ENCODE measurements at places on chromosomes 6 and 20.

GRCh38 chr20:11344939-11345338 is 572.8 kb upstream of the BTBD3 start:
- no peak for DNase-seq

- no peak for DNase-seq
Measured at GRCh38 chr20:43963233-43963632, 48.6 kb downstream of the TOX2 start.

DNA sequence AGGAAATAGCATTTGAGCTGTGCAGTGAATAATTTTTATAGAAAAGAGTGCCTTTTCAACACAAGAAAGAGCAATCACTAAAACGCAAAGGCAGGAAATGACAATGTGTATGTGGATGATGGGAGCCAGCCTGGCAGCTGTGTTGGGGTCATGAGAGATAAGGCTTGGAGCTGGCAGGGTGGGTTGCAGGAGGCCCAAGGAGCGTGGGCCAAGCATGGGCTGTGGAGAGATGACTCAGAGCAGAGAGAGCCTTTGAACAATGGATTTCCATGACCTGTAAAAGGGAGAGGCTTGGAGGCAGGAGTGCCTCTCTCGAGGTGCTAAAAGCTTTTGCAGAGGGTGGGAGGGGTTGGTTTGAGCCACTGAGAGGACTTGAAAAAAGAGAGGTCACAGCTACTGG is 6.6 kb upstream of the TBC1D7 start:
- DNase-seq, result no peak

DNA sequence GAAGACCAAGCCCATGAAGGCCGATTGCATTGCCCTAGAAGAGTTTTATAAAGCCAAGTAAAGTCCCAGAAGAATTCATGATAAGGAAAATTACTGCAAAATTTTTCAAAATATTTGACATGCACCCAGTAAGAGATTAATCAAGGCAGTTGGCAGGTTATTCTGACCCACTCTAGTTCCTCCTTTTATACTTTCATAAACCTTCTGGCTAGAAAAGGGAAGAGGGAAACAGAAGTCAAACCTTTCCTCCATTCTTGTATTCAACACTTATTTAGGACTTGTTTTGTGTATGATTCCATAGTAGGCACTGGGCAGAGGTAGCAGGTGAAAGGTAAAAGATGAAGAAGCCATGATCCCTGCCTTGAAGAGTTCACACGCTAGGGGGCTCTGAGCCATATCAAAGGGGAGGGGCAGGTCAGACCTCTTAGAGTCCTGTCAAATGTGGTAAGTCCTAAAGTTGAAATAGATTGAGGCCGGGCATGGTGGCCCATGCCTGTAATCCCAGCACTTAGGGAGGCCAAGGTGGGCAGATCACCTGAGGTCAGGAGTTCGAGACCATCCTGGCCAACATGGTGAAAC is 85.4 kb downstream of the NDUFAF5 start:
- DNase-seq, result no peak

- no peak for DNase-seq
Measured at GRCh38 chr20:50674138-50674825, 17.1 kb downstream of the RIPOR3 start.

DNA sequence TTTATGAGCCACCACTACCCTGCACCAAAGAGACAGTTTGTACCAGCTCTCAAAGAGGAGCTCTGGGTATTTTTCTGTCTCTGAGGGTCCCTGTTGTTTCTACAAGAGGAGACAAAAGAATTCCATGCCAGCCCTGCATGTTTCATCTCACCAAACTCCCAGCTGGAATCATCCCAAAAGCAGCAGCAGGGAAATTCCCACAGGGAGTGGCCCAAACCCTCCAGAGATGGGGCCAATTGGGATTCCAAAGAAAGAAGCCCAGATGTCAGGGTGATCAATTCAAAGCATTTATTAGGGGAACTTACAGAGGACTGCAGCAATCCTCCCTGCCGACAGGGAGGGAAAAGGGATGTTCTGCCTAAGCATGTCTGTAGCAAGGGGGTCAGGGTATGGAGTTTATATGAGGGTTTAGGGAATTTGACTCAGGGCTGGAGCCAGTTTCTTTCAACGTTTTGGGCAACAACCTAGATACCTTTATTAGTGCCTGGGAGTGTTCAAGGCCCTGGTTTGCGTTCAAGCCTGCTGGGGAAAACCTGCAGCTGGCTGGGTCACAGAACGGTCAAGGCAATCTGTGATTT is 47.2 kb downstream of the MUC22 start:
- no peak for DNase-seq

DNA sequence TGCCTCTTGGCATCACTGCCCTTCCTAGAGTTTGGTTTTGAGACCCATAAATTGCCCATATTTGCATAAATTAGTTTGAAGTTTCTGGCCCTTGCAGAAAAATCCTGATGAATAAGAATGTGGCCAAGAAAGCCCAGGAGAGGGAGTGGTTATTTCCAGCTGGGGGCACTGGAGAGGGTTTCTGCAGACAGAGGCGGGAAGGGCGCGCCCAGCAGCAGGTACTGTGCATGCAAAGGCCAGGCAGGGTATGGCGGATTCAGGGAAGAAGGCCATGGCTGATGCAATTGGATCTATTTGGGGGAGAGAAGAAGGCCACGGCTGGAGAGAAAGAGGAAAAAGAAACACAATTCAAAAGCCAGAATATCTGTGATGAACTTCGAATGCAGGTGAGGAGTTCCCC is 48.2 kb upstream of the PXDC1 start:
- no peak for DNase-seq

GRCh38 chr6:148317739-148318138 is 24.9 kb upstream of the SASH1 start:
- no peak for DNase-seq

- no peak for DNase-seq
Measured at GRCh38 chr6:170279977-170280688, 10.7 kb downstream of the DLL1 start.

- no peak for DNase-seq
Measured at GRCh38 chr6:104788400-104788799, 71.3 kb downstream of the HACE1 start.

DNA sequence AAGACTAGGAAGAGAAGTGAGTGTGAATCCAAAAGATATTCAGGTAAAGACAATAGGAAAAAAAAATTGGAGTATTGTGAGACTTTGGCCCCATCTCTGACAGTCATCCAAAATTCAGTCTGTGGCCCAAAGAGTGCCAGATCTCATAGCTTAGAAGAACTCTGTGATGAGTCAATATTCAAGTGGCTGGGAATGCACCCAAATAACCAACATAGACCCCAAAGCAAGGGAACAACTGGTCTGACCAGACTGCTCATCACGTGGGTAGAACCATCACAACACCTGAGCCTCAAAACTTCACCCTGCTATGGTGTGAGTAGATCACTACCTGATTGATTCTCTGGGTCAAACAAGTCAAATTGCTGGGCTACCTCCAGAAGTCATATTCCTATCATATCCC is 51.1 kb upstream of the TRDN start:
- no peak for DNase-seq

GRCh38 chr6:113358063-113358583 is 499.0 kb upstream of the MARCKS start:
- no peak for DNase-seq

GRCh38 chr6:129695373-129696027 is 14.5 kb downstream of the ARHGAP18 start:
- DNase-seq, result no peak

GRCh38 chr6:157861814-157862213 is 38.8 kb downstream of the SNX9 start:
- no peak for DNase-seq

GRCh38 chr6:15396808-15397207 is 150.9 kb downstream of the JARID2 start:
- no peak for DNase-seq

DNA sequence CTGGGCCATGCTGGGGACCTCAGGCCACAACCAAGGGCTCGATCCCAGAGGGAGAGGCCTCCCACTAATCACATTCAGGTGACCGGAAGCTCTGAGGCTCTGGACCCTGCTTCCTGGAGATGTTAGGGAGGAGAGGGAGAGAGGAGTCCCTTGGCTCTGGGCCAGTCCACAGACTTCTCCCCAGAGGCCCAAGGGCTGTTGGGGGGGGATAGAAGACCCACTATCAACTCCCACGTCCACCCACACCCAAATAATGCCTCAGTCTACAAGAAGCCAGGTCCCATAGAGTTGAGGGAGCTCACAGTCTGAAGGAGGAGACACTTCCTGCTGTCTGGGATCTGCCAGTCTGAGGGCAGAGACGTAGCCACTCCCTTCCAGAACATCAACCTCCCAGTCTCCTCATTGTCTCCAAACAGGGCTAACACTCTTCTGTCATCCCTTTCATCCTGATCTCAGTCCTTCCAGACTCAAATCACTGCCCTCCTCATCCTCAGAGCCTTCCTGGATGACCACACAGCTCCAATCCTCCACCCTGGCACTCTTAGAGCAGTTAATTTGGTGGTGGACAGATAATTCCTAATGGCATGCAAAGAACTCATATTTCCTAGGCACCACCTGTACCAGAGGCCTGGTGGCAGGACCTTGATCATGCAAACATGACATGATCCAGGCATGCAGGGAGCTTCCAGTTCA is 69.9 kb downstream of the MRPL14 start:
- DNase-seq, result no peak

DNA sequence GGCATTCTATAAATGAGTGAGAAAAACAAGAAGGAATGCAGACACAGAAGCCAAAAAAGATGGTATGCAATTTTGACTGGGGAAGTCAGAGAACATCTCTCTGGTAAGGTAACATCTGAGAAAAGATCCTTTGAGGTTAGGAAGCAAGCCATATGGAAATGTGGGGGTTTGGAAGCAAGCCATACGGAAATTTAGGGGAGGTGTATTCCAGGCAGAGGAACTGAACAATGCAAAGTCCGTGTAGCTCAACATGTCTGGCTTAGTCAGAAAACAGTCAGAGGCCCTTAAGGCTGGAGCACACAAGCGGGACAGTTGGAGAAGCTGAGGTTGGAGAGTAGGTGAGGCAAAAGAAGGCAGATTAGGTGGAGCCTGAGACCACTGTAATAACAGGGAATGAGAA is 35.3 kb downstream of the RALGAPA2 start:
- DNase-seq, result no peak

DNA sequence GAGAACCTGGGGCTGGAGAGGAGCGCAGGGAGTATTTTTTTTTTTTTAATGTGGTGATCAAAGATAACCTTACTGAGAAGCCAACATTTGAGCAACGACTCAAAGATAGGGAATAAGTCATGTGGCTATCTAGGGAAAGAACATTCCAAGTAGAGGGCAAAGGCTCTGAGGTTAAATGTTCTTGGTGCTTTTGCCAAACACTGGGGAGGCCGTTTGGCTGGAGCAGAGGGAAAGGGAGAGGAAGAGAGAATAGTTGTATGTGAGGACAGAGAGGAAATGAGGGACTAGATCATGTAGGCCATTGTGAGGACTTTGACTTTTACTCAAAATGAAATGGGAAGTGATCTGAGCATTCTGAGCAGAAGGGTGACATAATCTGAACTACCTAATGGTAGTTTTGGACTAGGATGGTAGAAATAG is 27.8 kb downstream of the ACSS2 start:
- DNase-seq, result no peak

DNA sequence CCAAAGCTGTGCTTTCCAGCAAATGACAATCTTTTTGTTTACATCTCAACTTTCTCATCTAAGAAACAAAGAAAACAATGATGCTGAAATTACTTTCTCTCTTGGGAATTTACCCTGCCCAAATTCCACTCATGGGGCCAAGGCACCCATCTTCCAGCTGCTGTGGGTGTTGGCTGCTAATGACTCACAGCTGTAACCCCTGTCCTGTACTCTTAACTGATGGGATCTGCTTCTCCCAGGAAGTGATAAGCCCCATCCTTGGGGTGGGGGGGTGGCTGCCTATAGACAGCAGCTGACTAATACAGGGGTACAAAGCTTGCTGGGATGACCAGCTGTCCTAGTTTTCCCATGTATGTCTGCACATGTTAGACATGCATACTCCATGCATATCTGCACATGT is 938.6 kb downstream of the C6orf118 start:
- no peak for DNase-seq

- no peak for DNase-seq
Measured at GRCh38 chr6:152356662-152357061, 280.5 kb downstream of the SYNE1 start.

DNA sequence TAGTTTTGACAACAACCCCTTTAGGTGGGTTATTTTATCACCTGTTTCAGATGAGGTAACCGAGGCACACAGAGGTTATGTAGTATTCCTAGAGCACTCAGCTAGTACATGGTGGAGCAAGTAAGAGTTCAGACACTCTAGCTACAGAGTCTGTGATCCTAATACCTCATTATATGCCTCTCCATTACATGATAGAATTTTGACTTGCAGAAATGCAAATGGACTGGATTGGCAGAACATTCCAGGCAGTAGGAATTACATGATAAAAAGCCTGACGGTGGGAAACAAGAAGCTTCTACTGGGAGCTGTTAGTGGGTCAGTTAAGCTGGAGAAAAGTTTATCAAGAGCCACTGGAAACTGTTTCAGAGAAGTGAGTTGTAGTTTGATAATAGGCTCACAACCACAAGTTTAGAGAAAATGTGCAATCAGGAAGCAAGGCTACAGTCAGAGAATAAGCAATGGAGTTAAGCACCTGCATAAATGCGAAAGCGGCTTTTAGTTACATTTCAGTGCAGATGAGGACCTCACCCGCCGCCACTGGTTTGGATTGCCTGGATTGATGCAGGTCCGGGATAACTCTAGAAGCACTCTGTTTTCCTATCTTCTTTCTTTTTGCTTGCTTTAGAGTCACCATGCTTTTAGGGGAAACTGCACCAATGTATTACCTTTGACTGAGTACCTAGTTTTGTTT is 34.7 kb upstream of the MYLK2 start:
- DNase-seq, result no peak

DNA sequence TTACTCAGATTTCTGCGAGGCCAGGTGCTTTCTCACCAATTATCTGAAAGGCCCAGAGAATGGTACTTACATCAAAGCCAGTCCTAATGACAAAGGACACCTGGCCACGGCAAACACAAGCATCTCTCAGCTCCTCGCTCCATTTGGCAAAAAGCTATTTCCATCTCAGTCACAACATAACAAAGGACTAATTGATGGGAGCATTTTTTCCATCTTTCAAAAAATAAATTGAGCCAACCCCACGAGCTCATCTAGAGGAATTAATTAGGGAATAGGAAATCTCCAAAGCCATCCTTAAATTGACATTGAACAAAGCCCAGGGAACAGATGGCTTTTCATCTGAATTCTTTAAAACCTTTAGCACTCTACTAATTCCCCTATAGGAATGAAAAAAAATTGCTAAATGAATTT is 236.7 kb downstream of the HAO1 start:
- no peak for DNase-seq

DNA sequence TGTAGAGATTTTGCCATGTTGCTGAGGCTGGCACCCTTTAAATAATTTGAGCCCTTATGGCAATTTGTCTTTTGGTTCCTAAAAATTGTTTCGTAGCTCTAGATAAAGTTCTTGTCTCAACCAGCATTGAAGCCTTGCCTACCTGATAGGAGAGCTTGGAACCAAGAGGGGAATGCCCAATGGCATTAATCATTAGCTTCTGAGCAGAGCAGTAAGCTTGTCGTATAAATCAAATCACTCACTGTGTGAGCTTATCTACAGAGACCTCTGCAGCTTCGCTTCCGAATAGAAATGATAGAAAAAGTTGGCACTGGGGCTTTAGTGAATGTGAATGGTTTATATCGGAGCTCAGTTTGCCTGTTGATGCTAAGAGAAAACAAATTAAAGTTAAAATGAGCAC is 10.7 kb downstream of the ANKRD6 start:
- DNase-seq, result no peak

GRCh38 chr6:120447605-120448004 is 886.7 kb downstream of the TBC1D32 start:
- DNase-seq, result no peak
